ENCODE measurements at places on chromosomes 7 and 10. TPM values are rescaled to one million over a fixed set of nuclear protein-coding genes. Genes with fewer than 3 reads are reported as not detected.

DNA sequence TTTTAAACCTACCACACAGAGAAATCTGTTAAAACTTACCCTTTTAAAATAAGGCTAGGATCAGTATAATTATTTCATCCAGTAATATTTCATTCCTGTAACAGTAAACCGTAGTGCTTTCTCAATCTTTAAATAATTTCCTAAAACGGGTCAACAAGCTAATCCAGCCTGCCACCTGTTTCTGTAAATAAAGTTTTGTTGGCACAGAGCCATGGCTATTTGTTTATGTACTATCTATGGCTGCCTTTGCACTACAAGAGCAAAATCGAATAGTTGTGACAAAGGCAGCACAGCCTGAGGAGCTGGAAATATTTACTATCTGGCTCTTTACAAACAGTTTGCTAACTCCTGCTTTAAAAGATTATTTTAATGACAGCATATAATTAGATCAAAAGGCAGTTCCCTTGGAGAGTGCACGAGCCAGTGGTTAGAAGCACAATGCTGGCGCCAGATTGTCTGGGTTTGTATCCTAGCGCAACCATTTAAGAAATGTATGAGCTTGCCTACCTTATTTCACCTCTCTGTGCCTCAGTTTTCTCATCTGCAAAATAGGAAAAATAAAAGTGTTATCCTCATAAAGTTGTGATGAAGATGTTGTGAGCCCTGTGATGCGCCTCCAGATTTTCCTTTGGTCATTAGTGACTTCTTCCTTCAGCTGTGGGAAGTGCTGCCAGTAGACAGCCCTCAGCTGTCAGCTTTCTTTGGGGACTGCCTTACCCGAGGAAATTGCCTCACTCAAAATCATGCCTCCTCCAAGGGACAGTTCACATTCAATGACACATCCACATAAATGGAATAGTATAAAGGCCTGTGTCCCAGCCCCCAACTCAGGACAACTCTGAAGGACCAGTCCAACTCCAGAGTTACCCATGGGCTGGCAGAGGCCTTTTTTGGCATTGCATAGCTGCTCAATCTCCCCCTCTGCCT, 11.8 kb upstream of the MIOS start:
- no peak for DNase-seq

DNA sequence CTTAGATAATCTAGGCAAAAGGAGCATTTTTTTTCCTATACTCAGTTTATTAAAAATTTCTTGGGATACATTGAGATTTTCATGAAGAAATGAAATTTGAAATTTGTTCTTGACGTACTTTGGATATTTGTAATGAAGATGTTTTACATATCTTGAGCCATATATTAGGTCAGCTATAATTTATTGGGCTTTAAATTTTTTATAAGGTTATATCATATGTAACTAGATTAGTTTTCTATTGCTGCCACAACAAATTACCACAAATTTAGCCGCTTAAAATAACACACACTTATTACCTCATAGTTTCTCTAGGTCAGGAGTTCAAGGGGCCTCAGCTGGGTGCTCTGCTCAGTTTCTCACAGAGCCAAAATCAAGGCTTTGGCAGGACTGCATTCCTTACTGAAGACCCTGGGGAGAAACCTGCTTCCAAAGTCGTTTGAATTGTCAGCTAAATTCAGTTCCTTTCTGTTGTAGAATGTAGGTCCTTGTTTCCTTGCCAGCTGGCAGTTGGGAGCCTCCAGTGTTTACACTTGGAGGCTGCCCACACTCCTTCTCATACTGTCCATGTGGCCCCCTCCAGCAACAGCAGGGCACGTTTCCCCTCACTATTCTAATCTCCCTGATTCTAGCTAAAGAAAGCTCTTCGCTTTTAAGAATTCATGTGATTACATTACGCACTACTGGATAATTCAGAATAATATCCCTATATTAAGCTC, 42.6 kb upstream of the DNAH11 start:
- DNase-seq = no peak

DNA sequence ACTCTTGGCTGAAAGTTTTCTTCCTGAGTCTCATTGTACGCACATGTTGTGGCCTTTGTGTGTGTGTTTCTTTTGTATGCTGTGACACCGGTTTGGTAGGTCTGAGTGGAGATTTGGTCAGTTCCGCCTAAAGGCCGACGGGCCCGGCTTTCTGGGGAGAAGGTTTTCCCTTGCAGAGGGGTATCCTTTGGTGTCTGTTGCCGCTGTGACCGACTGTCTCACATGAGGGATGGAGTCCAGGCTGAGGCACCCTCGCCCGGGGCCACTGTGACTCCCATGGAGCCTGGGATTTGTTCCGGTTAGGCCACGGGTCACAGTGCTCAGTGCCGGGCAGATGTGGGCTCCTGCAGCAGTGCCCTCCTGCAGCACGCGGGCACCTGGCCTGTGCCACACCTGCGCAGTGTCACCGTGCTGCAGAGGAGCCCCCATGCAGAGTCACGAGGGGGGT, 19.4 kb downstream of the INPP5A start:
- DNase-seq = no peak

CPED1 gene
- 37.1 TPM for polyA plus RNA-seq

DNA sequence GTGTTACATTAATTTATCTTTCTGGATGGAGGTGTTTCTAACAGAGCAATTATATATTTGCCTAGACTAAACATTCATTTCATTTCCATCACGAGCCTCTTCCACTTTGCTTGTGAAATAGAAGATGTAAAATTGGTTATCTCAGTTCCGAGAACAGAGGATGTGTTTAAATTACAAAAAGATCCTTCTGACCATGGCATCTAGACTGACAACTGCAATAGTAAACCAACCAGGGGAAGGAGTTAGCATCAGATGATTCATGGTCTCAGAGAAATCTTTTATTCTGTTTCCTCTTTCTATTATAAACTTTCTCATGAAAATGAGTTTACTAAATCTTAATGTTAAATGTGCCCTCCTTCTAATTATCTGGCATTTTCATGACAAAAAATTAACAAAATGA, 149.8 kb upstream of the WDR11 start:
- DNase-seq = no peak
